Panc1 (cell line): ENCODE measurements at places on chromosomes 4 and X.

GRCh38 chrX:724256-724655, 93.7 kb downstream of the SHOX start:
- no peak for DNase-seq

- no peak for DNase-seq
These were observed 14.6 kb downstream of the CLCN3 start for GRCh38 chr4:169634975-169635374.

- DNase-seq, result no peak
These were observed 247 bp upstream of the PPA2 start for GRCh38 chr4:105474099-105474518.

DNA sequence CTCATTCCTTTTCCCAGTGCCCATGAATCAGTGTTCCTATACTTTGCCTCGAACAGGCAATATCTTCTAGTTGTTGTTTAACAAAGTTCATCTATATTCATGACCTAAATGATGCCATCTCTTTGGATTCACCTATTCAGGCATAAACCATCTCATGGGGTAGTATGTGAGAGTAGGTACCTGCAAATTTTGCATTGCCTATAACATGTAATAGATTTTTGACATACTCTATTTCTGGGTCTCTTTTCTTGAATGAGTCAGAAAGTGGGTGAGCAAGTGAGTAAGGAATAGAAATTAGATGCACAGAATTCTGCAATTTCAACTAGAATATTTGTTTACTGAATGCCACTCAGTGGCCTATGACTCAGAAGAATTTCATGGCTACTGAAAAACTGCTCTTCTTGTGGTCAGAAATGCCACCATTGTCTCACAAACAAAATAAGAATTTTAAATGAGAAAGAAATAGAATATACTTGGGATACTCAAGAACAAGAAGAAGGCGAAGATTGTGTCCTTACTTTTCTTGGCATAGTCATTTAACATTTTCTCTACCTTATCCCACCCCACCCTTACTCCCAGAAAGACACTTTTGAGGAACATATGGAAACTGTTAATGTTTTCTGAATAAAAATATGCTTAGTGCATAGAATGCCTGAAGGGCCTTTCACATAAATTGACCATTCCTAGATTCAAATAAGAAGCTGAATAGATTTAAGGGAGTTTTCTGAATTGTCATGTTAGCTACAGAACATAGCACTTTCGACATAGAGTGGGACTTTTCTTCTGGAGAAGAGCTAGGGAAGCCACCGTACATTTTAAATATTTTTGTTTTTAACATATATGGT, 86.8 kb downstream of the HHIP start:
- DNase-seq, result no peak

GRCh38 chr4:156476359-156476758, 495.2 kb downstream of the PDGFC start:
- DNase-seq, result peak; percentile 79
